ENCODE measurements at places on chromosomes 1 and 21.

DNA sequence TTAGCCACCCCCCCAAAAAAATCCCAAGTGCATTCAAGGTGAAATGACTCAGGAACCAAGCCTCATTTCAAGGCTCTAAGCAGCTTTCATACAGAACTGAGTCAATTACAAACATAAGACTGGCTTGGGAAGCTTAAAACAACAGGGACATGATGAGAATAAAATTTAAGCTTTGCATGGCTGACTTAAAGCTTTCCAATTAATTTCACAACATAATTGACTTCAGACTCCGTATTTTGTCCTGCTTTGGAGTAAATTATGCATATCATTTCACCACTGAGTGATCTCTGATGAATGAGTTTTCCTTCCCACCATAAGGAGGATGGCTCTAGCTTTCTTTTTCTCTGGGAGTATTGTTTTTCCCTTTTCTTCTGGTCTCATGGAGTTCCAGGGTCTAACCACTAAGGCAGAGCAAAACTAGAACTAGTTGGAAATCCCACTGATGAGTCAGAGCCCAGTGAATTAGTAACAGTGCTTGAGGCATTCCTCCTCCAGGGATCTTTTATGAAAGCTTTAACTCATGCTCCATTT, 72.8 kb downstream of the XCL2 start:
- no peak for DNase-seq

DNA sequence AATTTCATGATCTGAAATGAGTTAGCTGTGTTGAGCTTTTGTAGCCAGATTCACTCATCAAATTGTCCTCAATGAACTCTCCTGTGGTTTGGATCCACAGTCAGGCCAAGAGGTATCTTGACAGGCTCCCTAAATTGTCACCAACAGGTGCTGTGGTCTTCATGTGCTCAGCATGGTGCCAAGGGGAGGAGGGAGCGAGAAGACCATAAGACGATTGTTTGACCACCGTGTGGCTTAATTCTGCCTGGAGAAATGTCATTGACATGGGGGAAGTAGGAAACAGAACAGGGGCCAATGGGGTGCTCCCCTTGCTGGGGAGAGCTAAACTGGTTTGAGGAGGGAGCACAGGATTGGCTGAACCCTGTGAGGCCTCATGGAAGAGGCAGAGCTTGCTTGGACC, 219.3 kb downstream of the KCNJ6 start:
- DNase-seq = no peak

- DNase-seq = no peak
Measured at GRCh38 chr21:40047211-40047610, 180.0 kb downstream of the PCP4 start.

DNA sequence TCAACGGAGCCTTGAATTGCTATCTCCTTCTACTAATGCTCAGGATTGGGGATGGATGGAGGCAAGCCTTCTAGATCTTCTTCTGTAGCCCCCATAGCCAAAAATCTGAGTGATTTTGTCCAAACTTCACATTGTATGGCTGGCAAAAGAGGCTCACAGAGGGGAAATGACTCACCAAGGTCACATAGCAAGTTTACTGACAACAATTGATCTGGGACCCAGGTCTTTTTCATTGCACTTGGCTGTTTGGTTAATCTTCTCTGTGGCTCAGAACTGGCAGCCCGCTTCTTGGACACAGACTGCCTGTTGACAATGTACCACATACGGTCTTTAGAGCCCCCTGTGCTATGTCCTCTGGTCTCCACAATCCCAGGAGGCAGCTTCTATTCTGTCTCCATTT, 3.0 kb upstream of the LACTBL1 start:
- DNase-seq = no peak

GRCh38 chr1:153058154-153058553, 842 bp upstream of the SPRR2A start:
- DNase-seq = no peak

GRCh38 chr1:174713796-174714195, 266.0 kb downstream of the GPR52 start:
- DNase-seq = no peak

DNA sequence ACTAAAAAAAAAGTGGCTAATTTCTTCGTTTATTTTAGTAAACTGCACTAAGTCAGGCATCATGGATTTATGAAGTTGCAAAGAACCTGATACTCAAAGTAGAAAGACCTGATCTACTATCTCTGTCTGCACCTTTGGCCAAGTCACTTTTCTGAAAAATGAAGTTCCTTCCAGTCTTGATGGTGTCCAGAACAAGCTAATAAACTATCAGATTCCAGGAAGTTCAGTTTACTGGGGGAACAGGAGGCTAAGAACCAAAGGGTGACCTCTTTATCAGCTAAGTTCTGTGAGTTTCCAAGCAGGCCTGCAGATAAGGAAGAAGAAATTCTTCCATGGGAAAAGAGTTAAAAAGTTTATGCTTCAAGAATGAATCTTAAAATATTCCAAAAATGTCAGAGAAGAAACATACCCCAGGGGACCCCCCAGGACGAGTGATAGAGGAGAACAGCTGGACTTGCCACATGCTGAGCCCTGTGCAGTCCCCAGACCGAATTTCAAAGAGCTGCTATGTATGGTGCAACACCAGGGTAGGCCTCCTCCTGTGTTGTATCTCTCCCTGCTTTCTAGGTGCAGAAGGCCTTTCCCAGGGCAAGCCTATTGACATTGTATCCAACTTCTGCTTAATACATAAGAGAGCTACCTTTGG, 72.8 kb upstream of the FGGY start:
- no peak for DNase-seq

GRCh38 chr1:9594471-9595155, 5.9 kb downstream of the TMEM201 start:
- DNase-seq = no peak

DNA sequence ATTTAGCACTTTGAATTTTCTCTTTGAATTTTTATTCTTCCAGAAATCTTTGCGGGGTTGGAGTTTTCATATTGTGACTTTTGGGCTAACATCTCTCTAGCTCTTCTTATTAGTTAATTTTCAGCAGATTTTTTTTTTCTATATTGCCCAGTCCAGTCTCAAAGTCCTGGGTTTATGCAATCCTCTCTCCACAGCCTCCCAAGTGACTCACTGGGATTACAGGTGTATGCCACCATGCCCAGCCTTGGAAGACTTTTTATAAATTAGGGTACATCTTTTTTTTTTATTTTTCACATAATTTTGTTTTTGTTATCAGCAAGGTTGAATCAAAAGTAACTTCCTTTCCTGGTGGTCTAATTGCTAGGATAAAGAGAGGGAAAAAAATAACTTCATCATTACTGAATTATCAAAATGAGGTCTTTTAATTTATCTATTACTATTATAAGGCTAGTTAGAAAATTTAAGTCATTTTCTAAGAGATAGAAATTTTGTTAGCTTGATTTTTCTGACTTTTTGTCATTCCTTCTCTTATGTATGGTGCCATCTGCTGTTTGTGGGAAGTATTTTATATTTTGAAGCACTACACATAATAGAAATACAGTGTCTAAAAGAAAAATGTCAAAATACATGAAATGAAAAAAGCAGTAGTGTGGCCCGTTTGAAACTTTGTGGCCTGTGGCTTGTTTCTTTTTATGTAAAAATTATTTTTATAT, 273.4 kb upstream of the CACYBP start:
- DNase-seq = no peak

- no peak for DNase-seq
Measured at GRCh38 chr1:205767248-205767647, 8.0 kb downstream of the RAB29 start.

All from activated CD4-positive, CD25-positive, alpha-beta regulatory T cell (primary cell).